ENCODE measurements at places on chromosomes 1 and 21. TPM values are rescaled to one million over a fixed set of nuclear protein-coding genes. Genes with fewer than 3 reads are reported as not detected.

- H3K27me3 ChIP-seq, result no peaks in the 10 kb centered on the region
- H3K36me3 ChIP-seq, result peaks cover 3% of the 10 kb centered on the region
- no peak for DNase-seq
- H3K27ac ChIP-seq, result peak overlapping the region; percentile 95
- H3K4me1 ChIP-seq, result peaks cover 49% of the 10 kb centered on the region
- peak overlapping the region; percentile 99 for H3K4me3 ChIP-seq
Measured at GRCh38 chr1:52057255-52057654, 1.2 kb downstream of the BTF3L4 start.

DNA sequence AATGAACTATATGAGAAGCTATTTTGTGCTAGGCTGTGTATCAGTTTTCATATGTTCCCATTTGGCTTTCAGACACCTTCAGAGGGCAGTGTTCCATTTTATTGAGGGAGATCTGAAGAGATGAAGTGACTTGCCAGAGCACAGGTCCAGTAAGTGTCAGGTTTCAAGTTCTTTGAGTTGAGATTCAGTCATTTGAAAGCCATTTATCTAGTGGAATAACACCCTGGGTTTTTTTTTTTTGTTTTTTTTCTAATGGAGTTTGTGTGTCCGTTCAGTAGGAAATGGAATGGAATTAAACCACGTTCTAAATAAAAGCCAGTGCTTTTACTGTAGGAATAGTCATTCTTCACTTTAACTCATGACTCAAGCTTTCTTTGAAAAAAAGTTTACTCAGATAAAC lies 652.9 kb upstream of the USP24 start:
- no peaks in the 10 kb centered on the region for H3K36me3 ChIP-seq
- H3K27ac ChIP-seq, result no peak overlapping the region
- no peaks in the 10 kb centered on the region for H3K4me1 ChIP-seq

DNA sequence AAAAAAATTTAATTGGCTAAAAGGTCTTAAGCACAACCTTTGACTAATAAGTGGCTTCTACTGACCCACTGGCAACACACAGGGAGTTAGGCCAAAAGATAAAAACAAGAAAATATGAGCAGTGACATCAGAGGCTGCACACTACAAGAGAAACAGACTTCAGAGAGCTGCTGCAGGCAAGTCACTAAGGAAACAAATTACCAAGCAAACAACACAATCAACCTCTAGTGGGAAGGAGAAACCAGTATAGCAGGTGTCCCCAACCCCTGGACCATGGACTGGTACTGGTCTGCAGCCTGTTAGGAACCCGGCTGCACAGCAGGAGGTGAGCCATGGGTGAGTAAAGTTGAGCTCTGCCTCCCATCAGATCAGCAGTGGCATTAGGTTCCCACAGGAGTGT lies 20.8 kb upstream of the ENSA start:
- DNase-seq, result no peak
- H3K27me3 ChIP-seq, result no peaks in the 10 kb centered on the region
- no peaks in the 10 kb centered on the region for H3K4me1 ChIP-seq
- no peak overlapping the region for H3K4me3 ChIP-seq
- peaks cover 7% of the 10 kb centered on the region for H3K36me3 ChIP-seq
- H3K27ac ChIP-seq, result no peak overlapping the region

DNA sequence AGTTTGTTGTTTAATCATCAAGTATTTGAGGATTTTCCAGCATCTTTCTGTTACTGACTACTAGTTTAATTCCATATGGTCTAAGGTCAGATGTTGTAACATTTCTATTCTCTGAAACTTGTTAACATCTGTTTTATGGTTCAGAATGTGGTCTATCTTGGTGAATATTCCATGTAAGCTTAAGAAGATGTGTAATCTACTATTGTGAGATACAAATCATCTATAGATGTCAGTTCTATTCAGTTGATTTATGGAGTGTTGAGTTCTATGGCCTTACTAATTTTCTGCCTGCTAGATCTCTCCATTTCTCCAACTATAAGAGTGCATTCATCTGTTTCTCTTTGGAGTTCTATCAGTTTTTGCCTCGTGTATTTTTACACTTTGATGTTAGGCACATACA lies 31.5 kb downstream of the WARS2 start:
- H3K27me3 ChIP-seq, result no peaks in the 10 kb centered on the region
- H3K27ac ChIP-seq, result no peak overlapping the region
- H3K4me3 ChIP-seq, result no peak overlapping the region
- no peaks in the 10 kb centered on the region for H3K4me1 ChIP-seq

The PLA2G2F gene
- total RNA-seq, result not detected

- no peak overlapping the region for H3K27ac ChIP-seq
- no peaks in the 10 kb centered on the region for H3K4me1 ChIP-seq
- peaks cover 5% of the 10 kb centered on the region for H3K27me3 ChIP-seq
- no peak for DNase-seq
- no peak overlapping the region for H3K4me3 ChIP-seq
Measured at GRCh38 chr1:9476790-9477463, 62.3 kb upstream of the SLC25A33 start.

GRCh38 chr21:33540711-33541104 lies 1.2 kb downstream of the GART start:
- no peak for DNase-seq
- peaks cover 23% of the 10 kb centered on the region for H3K36me3 ChIP-seq
- H3K27ac ChIP-seq, result peak overlapping the region; percentile 94
- H3K4me1 ChIP-seq, result peaks cover 32% of the 10 kb centered on the region
- H3K4me3 ChIP-seq, result peak overlapping the region; percentile 91

The PLPPR5 gene
- total RNA-seq, result not detected

The OLFM3 gene
- total RNA-seq, result not detected

DNA sequence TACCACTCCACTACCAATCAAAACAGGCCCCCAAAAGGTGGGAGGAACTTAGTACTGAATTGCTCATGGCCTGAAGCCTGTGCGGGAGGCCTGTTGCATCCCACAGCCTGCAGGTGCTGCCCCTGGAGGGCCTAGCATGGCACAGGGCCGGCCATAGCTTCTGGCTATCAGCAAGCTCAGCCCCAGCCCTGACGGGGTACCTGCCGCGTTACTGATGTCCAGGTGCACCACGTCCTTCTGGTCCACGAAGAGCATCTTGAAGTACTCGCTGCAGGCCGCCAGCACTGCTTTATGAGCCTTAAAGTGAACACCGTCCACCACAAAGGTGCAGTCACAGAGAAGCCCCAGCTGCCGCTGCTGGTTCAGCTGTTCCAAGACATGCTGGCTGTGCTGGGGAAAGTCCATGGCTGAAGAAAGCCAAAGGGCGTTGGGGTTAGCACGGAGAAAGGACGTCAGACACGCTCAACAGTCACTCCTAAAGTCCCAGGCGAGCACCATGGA lies 27.8 kb downstream of the ZBTB17 start:
- peaks cover 63% of the 10 kb centered on the region for H3K4me1 ChIP-seq
- peak overlapping the region; percentile 85 for H3K4me3 ChIP-seq
- peak overlapping the region; percentile 88 for H3K27ac ChIP-seq
- no peaks in the 10 kb centered on the region for H3K27me3 ChIP-seq

DNA sequence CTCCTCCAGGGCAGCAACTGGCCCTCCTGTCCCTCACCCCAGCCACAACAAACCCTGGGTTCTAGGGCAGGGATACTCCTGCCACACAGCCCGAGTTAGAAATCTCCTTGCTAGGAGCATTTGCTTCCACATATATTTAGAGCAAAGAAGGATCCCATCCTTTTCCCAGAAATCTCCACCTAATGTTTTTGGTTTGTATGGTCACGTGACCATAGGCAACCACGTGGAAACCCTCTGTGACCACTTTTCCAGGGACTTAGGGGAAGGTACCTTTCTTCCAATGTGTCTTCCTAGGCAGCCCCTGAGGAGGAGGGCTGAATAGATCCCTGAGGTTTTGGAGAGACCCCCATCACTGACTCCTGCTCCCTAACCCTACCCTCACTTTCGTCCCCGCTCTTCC lies 25.5 kb downstream of the VANGL2 start:
- peaks cover 33% of the 10 kb centered on the region for H3K4me1 ChIP-seq
- DNase-seq, result no peak
- peak overlapping the region; percentile 77 for H3K27ac ChIP-seq
- no peak overlapping the region for H3K4me3 ChIP-seq

GRCh38 chr1:151325646-151326429 lies 1.4 kb downstream of the PI4KB start:
- peak overlapping the region; percentile 100 for H3K4me3 ChIP-seq
- H3K27ac ChIP-seq, result peak overlapping the region; percentile 95
- H3K36me3 ChIP-seq, result peaks cover 11% of the 10 kb centered on the region
- DNase-seq, result no peak

- no peak overlapping the region for H3K27ac ChIP-seq
- no peaks in the 10 kb centered on the region for H3K4me1 ChIP-seq
- no peak for DNase-seq
- no peaks in the 10 kb centered on the region for H3K36me3 ChIP-seq
- H3K27me3 ChIP-seq, result peaks cover 5% of the 10 kb centered on the region
Measured at GRCh38 chr1:85437139-85437538, 27.8 kb downstream of the DDAH1 start.

GRCh38 chr1:110242062-110242461 lies 31.9 kb downstream of the KCNC4 start:
- no peak overlapping the region for H3K4me3 ChIP-seq
- H3K27me3 ChIP-seq, result peaks cover 33% of the 10 kb centered on the region
- no peaks in the 10 kb centered on the region for H3K36me3 ChIP-seq
- DNase-seq, result no peak
- H3K4me1 ChIP-seq, result peaks cover 3% of the 10 kb centered on the region
- no peak overlapping the region for H3K27ac ChIP-seq

GRCh38 chr21:39851002-39851618 lies 16.1 kb upstream of the PCP4 start:
- H3K4me3 ChIP-seq, result no peak overlapping the region
- H3K27me3 ChIP-seq, result peaks cover 3% of the 10 kb centered on the region
- H3K36me3 ChIP-seq, result no peaks in the 10 kb centered on the region
- no peak for DNase-seq
- no peaks in the 10 kb centered on the region for H3K4me1 ChIP-seq

GRCh38 chr1:164452549-164452948 lies 106.4 kb upstream of the PBX1 start:
- no peak overlapping the region for H3K4me3 ChIP-seq
- H3K27ac ChIP-seq, result no peak overlapping the region

The TDRKH gene
- 14.0 TPM for total RNA-seq

Data from natural killer cell treated with Interleukin-12 subunit alpha and Interleukin-12 subunit beta and Interleukin-15 and Interleukin-18, amount 100 ng/mL, for 72 hours (primary cell).